T-helper 2 cell (primary cell): ENCODE measurements at places on chromosomes 3 and 15.

GRCh38 chr3:62874711-62875557, at the start of gene CADPS:
Gene CADPS (minus strand): TSS chr3:62875416. CDS start chr3:62875029, 387 bp downstream.
- DNase-seq = no peak

DNA sequence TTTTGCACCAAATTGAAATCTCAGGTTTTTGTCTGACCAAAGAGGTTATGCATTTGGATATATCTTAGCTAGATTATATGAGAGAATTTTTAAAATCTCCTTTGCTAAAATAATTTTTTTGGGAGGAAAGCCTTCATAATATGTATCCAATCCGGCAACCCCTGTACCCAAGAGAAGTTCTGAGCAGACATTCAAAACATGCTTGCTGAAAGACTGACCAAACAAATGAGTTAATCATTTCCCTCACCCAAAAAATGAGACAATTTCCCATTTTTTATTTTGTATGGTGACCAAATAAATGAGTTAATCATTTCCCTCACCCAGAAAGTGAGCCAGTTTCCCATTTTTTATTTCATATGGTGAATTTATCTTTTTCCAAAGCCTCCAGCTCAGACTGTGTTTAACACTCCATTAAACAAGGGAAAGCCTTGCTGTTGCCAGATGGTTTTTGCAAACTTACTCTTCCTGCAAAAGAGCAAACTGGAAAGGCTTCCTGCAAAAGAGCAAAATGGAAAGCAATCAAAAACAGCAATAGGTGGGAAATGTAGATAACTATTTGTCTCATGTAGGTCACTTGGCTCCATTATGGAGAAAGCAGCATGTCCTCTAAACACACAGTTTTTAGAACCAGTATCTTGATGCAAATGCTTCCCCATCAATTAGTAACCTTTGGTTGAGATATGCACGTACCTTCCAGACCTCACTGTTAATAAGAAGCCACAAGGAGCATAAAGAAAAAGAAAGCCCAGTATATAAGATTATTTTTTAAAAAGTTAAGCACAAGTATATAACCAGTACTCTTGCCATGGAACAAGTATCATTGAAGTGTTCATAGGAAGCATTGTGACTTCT, 78.4 kb upstream of the OSTN start:
- DNase-seq = no peak

DNA sequence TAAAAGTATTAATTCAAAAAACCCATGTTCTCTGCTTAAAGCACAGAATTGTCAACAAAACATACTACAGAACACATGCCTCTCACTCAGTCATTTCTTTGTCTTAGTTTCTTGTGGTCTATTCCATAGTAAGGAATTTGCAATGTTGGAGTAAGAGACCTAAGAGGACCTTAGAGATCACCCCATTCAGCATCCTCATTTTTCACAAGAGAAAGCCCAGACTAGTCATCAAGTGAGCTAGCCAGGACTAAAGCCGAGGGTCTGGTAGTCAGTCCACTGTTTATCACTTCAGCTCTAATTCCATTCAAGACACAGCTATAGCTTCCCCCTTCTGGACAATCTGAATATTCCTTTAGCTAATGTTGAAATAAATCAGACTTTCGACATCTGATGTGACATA, 601.1 kb downstream of the FHIT start:
- no peak for DNase-seq

DNA sequence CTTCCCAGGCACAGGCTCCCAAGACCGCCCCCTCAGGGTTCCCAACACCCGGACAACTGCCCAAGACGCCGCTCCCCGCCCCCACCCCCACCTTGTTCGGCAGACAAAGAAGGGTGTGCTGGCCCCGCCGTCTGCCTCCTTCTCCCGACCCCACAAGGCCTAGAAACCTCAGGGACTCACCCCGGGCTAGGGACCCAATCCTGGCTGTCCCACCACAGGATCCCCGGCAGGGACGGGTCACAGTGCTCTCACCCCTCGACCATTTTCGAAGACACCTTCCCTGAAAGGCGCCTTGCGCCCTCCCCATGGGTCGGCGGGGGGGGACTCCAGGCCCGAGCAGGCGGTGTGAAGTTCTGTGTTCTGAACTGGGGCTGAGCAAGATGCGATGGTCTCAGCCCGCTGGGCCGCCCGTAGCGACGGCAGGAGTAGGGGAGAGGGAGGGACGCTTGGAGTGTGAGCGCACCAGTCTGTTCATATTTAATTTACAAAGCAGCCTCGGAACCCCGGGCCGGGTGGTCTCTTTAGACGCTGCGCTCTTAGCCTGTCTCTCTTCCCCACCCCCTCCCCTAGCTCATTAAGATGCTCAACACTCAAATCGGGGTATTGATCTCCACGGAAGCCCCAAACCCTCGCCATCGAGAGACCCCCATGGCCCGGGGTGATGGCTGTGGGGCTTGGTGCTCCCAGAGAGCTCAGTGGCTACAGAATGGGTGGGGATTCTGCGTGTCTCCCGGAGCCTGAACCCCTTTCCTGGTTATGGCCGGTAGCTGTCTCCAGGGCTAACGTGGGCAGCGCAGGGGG, 1.4 kb upstream of the ISLR2 start:
- DNase-seq = no peak

- no peak for DNase-seq
These were observed 8.5 kb upstream of the ANPEP start for GRCh38 chr15:89822951-89823711.

DNA sequence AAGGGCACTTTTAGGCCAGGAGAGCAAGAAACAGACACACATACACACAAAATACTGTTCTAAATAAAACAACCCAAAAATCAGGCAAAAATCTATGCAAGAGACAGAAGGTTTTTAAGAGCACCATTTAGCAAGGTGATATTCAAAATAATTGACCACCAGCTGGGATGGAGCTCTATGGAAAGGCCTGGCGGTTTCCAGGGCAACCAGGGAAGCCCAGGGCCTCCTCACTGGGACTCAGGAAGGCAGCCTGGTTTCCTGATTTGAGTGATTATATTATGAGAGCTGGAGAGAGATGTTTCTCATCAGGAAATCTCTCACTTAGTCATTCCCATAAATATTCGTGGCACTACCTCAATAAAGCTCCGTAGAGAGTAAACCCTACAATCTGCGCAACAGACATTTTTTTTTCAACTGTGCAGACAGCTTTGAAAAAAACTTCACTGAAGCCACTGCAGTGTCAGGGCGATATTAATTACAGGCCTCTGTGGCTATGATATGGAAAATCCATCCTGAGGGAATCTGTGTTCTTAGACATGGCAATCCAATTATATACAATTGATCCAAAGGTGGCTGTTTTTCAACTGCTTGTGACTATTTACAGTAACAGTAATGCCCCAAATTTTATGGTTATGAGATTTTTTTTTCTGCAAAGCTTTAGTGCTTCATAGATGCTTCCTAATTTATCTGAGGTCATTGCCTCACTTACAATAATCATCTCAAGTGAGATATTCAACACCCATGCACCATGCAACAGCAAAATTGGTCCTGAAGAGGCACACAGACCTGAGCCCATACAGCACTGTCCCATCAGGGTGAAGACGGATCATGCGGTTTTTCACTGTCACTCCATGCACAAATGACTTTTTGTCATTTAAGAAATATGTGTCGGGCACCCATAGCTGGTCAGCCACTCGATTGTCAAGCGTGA, 152.1 kb downstream of the GABRB3 start:
- no peak for DNase-seq

GRCh38 chr3:63352008-63352279, 73.8 kb downstream of the SYNPR start:
- no peak for DNase-seq

DNA sequence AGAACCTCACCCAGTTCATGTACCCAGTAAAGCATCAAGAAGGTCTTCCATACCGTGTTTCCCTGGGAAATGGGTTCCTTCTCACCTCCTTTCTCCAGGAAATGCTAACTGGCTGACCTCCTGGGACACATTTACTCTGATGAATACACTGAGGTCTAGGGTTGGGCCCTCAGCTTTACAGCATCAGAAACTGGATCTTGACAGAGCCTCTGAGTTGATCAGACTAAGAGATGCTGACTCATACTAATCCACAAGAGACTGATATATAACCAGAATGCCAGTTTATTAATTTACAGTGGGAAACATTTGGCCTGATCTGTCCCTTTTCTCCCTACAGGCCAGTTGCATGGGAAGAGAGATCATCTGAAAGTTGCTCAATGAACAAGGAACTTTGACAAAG, 55.8 kb downstream of the GTF2E1 start:
- no peak for DNase-seq

- DNase-seq = no peak
These were observed 142.3 kb downstream of the RORA start for GRCh38 chr15:61086756-61087155.
